ENCODE measurements at places on chromosomes 3 and 15.

DNA sequence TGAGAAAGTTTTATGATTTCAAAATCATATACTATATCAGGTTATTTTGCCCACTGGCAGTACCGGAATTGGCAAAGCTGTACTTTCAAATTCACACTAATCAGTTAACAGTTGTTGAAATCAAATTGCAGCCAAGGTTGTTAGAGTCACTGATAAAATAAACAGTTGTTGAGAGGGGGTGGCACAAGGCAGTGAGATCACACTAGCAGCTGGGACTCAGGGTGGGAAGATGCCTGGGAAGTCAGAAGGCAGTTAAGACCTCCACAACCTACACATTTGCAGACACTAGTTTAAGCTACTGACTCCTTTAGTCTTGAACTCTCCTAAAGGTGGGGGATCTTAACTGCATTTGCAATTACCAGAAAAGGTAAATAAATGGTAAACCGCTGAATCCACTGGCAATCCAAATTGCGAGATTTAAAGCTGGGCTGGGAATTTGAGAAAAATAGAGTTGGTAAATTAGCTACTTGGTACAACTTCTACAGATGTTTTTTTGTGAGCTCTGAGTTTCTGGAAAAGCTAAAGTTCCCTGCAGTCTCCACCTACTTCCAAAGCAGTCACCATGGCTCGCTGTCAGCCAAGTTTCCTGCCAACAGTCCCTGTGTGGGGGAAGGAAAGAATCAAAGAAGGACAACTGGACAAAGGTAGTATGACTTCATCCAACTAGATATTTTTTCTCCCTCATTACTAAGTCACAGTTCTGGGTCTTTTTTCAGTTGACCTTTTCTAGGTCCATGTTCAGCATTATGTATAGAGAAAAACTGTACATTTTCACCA, 105.7 kb downstream of the ZNF385D start:
- DNase-seq: no peak

- no peak for DNase-seq
These were observed 135.6 kb upstream of the SUCLG2 start for GRCh38 chr3:67790043-67790442.

- no peak for DNase-seq
These were observed 17.8 kb downstream of the GRM7 start for GRCh38 chr3:6878731-6879130.

GRCh38 chr15:68924866-68925560, 5.3 kb upstream of the SPESP1 start:
- DNase-seq: no peak

DNA sequence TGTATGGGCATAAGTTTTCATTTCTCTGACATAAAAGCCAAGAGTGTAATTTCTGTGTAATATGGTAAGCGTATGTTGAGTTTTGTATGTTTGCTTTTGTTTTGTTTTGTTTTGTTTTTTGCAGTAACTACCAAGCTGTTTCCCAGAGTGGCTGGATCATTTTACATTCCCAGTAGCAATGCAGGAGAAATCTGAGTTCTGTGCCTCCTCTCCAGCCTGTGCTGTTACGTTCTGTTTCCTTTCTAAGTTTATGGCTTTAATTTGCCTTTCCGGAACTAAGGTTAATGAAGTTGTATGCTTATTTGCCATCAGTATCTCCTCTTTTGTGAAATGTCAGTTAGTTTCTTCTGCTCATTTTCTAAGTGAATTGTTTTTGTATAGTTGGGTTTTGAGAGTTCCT, 307.8 kb downstream of the GABRG3 start:
- DNase-seq: no peak

DNA sequence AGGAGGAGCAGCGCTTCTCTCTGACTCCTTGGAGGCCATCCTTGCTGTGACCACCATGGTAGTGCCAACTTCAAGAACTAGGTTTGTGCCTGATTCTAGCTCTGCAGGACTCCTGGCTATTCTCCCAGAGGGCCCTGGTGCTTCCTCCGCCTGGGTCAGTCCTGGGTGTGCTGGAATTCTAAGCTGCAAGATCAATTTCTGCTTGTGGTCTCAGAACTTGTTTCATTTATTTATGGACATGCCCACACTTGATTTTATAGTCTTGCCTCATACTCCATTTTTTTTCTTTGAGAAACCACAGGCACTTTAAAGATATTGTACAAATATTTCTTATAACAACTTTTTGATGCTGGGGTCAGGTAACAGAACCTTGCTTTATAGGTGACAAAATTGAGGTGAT, 87.6 kb downstream of the PDCD6IP start:
- no peak for DNase-seq

DNA sequence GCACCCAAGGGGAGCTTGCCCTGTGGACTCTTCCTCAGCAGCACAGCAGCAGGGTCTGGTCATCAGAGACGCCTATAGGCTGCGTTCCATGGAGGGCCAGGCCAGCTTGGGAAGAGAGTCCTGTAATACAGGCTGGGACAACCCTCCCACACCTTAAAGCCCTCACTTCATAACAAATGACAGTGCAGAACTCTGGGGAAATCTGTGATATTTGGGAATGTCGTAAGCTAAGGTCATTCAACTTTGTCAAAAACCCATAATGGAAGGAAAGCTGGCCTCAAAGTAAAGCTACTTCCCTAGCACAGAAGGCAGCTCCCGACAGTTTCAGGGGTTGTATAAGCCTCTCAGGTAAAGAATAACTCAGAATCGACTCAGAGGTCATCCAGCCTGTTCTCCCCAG, 133.1 kb downstream of the MEGF11 start:
- no peak for DNase-seq

DNA sequence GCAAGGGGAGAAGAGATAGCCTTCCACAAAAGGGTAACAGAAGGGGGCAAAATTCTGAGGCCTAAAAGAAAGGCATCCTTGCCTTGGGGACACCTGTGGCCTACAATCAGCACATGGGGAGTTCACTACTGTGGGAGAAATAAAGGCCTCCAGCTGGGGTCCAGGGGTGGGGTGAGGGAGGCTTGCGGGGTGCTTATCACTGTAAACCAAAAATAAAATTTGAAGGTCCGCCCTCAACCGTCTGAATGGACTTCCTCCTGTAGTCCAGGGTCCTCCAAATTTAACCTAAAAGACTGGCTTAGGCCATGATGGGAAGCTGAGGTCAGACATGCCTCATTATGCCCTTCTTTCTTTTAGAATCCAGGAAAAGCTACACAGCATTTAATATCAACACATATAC, 2.1 kb upstream of the POLR2M start:
- DNase-seq: no peak

GRCh38 chr3:149031096-149031495, 39.8 kb downstream of the GYG1 start:
- no peak for DNase-seq

DNA sequence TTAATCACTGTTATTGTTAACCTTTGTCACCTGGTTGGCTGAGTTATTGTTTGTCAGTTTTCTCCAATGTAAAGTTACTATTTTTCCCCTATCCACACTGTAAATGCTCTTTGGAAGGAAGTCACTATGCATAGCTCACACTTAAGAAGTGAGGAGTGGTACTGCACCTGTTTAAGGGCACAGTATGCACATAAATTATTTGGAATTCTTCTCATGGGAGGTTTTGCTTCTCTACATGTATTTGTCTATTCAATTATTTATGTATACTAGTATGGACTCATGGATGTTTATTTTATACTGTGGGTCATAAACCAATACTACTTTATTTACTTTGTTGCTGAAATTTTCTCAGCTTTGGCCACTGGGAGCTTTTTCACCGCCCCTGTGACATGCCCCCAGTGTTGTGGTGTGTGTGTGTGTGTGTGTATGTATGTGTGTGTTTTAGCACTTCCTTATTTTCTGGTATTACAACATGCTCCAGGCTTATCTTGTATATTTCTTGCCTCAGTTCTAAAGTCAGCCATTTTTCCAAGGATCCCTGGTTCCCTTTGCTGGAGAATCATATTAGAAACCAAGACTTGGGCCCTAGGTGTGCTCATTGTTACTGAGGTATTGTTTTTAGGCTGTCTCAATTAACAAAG, 290.5 kb downstream of the KBTBD8 start:
- DNase-seq: no peak

DNA sequence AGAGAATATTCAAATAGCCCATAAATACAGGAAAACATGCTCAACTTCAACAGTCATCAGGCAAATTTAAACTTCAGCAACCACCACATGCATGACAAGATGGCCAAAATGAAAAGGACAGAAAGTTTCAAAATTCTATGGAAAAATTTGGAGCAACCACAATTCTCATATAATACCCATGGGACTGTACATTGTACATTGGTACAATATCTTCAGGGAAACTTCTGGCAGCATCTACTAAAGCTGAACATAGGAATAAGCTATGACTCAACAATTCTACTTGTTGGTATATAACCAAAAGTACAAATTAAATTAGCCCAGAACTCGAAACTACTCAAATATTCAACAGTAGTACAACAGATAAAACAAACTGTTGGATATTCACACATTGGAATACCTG, 847.6 kb downstream of the TBL1XR1 start:
- DNase-seq: no peak

GRCh38 chr3:45656575-45657363, 32.4 kb upstream of the SACM1L start:
- DNase-seq: no peak

DNA sequence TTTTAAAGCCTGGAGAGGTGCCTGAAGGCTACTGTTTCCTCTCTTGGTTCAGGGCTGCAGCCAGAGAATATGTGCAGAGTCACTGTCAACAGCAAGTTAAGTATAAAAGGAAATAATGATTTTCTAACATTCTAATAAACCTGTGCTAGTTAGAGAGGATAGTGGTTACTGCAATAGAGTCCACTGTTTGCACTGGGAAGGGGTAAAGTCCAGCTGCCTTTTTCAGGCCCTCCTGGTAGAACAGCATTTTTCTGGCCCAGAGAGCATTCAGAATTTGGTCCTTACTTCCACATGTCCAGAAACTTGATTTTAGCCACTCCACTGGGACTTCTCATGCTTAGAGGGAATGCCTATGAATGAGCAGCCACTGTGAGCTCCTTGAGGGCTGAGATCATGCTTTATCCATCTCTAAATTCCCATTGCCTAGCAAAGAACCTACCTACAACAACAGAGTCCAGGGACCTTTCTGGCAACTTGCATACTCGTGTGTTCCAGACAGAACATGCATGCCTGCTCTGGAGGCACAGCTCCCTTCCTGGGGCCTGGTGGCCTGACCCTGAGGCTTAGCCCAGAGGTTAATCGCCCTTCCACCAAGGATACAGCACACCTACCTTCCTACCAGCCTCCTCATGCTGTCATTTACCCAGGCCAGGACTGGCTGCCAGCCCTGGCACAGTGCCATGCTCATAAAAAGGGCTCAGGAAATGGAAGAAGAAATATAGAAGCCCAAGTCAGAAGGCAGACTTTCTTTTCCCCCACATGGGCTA, 50.3 kb upstream of the ATP13A3 start:
- DNase-seq: no peak

DNA sequence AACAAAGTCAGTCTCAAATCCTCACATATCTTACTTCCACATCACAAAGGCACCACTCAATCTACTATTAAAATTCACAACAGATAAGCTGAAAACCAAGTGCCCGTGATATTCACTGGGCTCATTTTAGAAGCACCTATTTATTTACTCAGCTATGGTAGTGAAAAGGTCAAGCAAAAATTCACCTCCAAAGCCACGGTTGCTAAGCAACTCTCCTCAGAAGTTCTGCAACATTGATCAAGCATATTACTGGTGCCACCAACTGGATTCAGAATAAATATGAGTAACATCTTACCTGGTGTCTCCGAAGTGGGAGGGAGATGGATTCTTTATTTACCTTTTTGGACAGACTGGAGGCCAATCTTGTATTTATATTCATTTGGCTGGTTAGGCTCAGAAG, 714.8 kb downstream of the FHIT start:
- DNase-seq: no peak

DNA sequence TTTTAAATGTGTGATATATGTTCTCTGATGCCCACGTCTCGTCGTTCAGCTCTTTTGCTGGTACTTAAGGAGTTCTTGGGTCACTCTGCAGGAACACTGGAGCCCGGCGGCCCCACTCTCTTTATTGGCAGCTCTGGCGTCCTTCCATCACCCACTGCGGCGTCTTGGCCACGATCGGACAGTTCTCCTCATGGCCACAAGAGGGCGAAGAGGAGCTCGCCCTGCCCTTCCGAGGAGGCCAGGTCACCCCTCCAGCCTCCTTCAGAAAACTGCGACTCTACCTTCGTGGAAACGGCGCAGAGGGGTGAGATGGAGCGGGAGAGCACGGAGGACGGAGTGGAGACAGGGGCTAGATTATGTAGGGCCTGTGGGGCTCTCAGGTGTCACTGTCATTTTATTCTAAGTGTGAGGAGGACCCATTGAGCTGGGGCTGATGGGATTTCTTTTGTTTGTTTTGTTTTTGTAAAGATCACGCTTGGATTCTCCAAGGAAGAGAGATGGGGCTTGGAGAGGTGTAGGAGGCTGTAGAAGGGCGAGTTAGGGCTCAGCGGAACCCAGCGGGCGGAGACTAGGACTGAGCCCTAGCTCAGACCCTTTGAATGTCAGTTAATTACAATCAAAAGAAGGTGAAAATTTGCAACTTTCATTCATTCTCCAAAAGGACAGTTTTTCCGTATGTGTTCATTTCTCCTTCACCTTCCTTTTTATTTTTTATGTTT, 28.0 kb upstream of the GABRA5 start:
- no peak for DNase-seq

GRCh38 chr3:81195478-81195877, 566.0 kb downstream of the GBE1 start:
- no peak for DNase-seq

DNA sequence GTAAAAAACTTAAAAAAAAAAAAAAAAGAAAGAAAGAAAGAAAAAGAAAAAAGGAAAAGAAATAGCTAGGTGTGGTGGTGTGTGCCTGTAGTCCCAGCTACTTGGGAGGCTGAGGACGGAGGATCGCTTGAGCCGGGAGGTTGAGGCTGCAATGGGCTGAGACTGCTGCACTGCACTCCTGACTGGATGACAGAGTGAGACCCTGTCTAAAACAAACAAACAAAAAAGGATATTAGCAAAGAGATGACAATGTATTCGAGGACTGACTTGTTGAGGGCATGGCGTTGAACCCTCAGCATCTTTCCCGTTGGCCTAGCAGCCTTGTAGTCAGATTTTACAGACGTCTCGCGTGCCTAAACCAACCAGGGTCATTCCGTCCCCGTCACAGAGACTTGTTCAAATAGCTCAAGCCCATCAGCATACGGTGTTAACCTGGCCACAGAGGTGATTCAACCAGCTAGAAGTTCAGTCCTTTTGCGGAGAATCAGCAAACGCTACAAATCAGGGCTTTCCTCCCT, 528 bp upstream of the NIT2 start:
- no peak for DNase-seq

DNA sequence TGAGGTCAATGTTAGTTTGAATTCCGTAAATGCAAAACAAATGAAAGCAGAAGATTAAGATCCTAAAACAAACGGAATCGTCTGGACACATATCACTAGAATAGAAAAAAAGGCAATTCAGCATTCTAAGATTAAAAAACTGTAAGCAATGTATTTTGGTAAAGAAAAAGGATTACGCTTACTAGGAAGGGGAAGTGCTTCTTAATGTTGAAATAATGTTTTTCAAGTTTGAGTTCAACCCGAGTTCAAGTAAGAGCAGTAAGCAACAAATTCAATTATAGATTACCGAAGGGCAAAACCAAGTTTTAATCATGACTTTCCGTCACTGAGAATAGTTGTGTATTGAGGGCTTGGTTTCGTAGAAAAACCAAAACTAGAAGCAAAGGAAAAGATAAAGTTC, 637 bp downstream of the CIP2A start:
- no peak for DNase-seq

Measured in esophagus squamous epithelium (tissue), 5 donors.